Activated naive CD4-positive, alpha-beta T cell treated with anti-CD3 and anti-CD28 coated beads for 36 hours (primary cell): ENCODE measurements at places on chromosomes 16 and 17. TPM values are rescaled to one million over a fixed set of nuclear protein-coding genes. Genes with fewer than 3 reads are reported as not detected.

DNA sequence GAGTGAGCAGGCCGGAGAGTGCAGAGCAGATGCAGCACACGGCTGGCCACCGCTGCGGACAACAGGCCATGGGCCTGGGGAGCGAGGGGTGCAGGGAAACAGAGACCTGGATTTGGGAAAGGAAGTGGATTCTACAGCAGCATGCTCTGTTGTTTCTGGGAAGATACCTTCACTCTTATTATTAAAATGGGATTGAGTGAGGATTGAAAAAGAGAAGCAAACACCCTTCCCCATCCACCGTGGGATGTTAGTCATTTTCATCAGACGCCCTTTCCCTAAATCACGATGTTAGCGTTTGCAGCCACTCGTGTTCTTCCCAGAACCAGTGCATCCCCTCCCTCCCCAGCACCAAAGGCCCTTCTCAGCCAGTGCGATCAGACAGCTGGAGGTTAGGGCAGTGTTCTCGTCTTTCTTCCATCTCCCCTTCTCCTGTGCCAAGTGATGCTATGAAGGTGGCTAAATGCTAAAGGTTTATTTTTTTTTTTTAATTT, 196.5 kb upstream of the CHMP6 start:
- no peak for DNase-seq
- H3K4me3 ChIP-seq, result no peak overlapping the region

DNA sequence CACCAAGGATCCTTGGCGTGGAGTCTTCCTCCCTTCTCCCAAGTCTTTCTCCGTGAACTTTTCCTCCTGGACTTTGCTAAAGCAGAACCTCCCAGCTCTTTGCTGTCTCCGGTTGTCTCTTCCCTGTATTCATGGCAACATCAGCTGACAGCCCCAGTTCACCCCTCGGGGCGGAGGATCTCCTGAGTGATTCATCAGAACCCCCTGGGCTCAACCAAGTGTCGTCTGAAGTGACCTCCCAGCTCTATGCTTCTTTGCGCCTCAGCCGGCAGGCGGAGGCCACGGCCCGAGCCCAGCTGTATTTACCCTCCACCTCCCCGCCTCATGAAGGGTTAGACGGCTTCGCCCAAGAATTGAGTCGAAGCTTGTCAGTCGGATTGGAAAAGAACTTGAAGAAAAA, 943 bp downstream of the CNTROB start:
- H3K27me3 ChIP-seq, result no peaks in the 10 kb centered on the region
- peak overlapping the region; percentile 87 for H3K27ac ChIP-seq
- peak; percentile 43 for DNase-seq
- H3K4me1 ChIP-seq, result peaks cover 38% of the 10 kb centered on the region

Gene MFSD6L
- not detected for total RNA-seq

GRCh38 chr17:1928976-1929375, 96.2 kb downstream of the RTN4RL1 start:
- H3K36me3 ChIP-seq, result no peaks in the 10 kb centered on the region
- no peak for DNase-seq
- H3K27ac ChIP-seq, result no peak overlapping the region
- H3K4me1 ChIP-seq, result no peaks in the 10 kb centered on the region

- DNase-seq, result peak; percentile 82
- peaks cover 8% of the 10 kb centered on the region for H3K4me1 ChIP-seq
- H3K27me3 ChIP-seq, result no peaks in the 10 kb centered on the region
These were observed 21.5 kb downstream of the GPR179 start for GRCh38 chr17:38322156-38322779.

Gene LYRM1
- 20.4 TPM for total RNA-seq

DNA sequence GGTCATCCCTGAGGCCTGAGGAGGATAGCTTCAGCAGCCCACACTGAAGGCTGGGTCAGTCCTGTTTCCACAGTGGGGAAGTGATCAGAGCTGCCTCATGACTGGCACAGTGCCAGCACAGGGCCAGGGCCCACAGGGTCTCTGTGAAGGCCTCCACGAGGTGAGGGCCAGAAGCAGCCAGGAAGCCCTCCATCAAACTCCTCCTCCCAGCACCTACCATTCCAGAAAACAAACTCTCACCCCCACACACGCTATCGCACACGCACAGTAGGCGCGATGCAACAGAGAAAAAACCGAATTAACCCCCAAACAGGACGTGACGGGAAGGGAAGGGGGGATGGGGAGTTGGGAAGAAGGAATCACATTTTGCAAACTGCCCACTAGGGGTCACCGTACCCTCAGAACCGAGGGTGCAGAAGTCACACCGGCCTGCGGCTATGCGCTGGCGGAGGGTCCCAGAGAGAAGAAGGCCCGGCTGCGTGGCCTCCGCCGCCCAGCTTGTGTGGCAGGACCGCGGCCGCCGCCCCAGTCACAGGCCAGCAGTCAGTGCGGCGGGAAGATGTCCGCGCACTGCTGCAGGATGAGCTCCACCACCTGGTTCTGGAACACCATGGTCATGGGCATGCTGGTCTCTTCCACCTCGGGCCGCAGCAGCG, 37.6 kb downstream of the ARHGAP27 start:
- H3K36me3 ChIP-seq, result peaks cover 11% of the 10 kb centered on the region
- H3K4me1 ChIP-seq, result no peaks in the 10 kb centered on the region
- peak; percentile 64 for DNase-seq

GRCh38 chr17:8563981-8564602, 66.4 kb downstream of the MYH10 start:
- no peaks in the 10 kb centered on the region for H3K27me3 ChIP-seq
- no peaks in the 10 kb centered on the region for H3K4me1 ChIP-seq
- no peak for DNase-seq
- H3K27ac ChIP-seq, result no peak overlapping the region
- H3K4me3 ChIP-seq, result no peak overlapping the region

DNA sequence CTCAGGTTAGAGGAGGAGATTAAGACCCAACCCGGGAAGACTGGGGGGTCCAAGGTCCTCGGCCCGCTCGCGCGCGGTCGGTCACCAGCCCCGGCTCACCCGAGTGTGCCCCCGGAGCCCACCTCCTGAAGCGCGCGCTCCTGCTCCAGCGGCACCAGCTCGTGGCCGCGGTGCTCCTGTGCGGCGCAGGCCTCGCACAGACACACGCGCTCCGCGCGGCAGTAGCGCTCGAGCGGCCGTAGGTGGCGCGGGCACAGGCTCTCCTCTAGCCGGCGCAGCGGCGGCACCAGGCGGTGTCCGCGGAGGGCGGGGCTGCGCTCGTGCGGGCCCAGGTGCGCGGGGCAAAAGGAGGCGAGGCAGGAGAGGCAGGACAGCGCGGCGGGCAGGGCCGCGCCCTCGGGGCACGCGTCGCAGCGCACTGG, 618 bp downstream of the TRIM47 start:
- H3K4me1 ChIP-seq, result peaks cover 32% of the 10 kb centered on the region
- H3K27me3 ChIP-seq, result peaks cover 3% of the 10 kb centered on the region
- H3K4me3 ChIP-seq, result peak overlapping the region; percentile 93
- H3K36me3 ChIP-seq, result peaks cover 5% of the 10 kb centered on the region
- peak overlapping the region; percentile 83 for H3K27ac ChIP-seq

DNA sequence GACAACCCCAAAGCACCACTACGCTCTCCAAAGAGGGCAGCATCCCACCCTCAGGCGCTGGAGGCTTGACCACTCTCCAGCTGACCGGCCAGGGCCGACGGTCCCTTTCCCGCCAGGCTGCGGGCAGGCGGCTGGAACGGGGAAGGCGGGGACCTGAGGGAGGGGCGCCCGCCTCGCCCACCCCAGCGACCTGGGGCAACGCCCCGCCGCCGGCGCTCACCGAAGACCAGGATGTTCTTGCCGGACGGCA, 431 bp downstream of the DYNC1LI2 start:
- peaks cover 36% of the 10 kb centered on the region for H3K4me1 ChIP-seq
- H3K27ac ChIP-seq, result peak overlapping the region; percentile 69
- DNase-seq, result no peak
- H3K4me3 ChIP-seq, result peak overlapping the region; percentile 88

Gene ZP2
- not detected for total RNA-seq

DNA sequence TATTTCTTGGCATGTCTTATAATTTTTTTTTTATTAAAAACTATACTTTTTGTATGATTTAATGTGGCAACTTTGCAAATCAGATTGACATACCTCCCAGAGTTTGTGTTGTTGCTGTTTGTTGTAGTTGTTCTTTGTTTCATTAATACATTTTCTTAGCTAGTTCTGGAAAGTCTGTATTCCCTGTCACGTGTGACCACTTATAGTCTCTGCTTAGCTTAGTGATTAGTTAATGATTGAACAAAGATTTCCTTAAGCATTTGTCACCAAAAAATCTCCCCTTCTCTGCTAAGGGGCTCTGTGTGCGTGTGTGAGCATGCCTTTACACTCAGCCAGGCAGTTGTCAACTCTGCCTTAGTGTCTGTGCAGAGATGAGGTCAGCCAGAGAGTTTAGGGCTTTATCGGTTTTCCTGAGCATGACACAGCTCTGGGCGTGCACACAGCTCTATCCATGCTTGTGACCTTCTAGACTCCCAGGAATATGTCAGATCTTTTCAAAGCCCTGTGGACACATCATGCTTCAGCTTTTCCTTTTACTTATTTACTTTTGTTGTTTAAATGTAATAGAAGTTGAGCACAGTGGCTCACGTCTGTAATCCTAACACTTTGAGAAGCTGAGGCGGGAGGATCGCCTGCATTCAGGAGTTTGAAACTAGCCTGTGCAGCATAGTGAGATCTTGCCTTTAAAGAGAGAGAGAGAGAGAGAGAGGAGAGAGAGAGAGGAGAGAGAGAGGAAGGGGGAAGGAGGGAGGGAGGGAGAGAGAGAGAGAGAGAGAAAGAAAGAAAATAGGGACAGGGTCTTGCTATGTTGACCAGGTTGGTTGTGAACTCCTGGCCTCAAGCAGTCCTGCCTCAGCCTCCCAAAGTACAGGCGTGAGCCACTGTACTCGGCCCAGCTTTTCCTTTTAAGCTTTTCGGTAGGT, 21.9 kb downstream of the DNAI2 start:
- no peak overlapping the region for H3K27ac ChIP-seq
- no peak overlapping the region for H3K4me3 ChIP-seq
- no peaks in the 10 kb centered on the region for H3K36me3 ChIP-seq
- DNase-seq, result no peak

DNA sequence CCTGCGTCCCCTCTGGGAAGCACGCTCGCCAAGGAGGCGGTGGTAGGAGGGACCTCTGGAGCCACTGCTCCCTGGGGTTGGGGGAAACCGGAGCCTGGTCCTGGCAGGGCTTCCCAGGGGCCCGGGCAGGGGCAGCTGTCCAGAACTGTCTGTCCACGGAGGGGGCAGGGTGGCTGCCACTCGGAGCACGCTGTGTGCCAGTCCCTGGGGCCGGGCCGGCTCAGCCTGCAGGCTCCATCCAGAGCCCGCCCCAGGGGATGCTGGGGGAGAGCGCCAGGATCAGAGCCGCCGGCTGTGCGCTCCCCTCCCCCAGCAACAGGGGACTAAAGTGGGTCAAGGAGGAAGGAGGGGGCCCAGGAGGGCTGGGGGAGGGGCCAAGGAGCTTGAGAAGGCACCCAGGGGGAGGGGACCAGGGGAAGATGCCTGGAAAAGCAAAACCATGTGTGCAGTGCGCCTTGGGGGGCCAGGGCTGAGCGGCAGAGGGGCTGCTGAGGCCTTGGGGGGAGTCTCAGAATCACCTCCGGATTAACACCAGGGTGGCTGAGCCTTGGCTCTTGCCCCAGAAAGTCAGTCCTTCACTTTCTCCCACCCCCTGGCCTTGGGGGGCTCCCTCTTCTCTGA, 21.3 kb downstream of the ZNF423 start:
- no peak overlapping the region for H3K27ac ChIP-seq
- DNase-seq, result no peak
- H3K4me1 ChIP-seq, result no peaks in the 10 kb centered on the region
- no peak overlapping the region for H3K4me3 ChIP-seq
- no peaks in the 10 kb centered on the region for H3K36me3 ChIP-seq

- no peaks in the 10 kb centered on the region for H3K27me3 ChIP-seq
- H3K36me3 ChIP-seq, result peaks cover 44% of the 10 kb centered on the region
- H3K27ac ChIP-seq, result no peak overlapping the region
- DNase-seq, result no peak
These were observed 43.7 kb downstream of the COTL1 start for GRCh38 chr16:84574191-84574590.

GRCh38 chr16:89759746-89760340, 38.5 kb downstream of the ZNF276 start:
- DNase-seq, result no peak
- H3K4me3 ChIP-seq, result no peak overlapping the region
- H3K4me1 ChIP-seq, result peaks cover 32% of the 10 kb centered on the region
- no peaks in the 10 kb centered on the region for H3K27me3 ChIP-seq
- no peak overlapping the region for H3K27ac ChIP-seq

Gene GDPD1
- 2.2 TPM for total RNA-seq

GRCh38 chr16:56353054-56353921, 72.1 kb downstream of the AMFR start:
- no peaks in the 10 kb centered on the region for H3K27me3 ChIP-seq
- H3K27ac ChIP-seq, result no peak overlapping the region
- DNase-seq, result peak; percentile 2
- peaks cover 17% of the 10 kb centered on the region for H3K4me1 ChIP-seq

DNA sequence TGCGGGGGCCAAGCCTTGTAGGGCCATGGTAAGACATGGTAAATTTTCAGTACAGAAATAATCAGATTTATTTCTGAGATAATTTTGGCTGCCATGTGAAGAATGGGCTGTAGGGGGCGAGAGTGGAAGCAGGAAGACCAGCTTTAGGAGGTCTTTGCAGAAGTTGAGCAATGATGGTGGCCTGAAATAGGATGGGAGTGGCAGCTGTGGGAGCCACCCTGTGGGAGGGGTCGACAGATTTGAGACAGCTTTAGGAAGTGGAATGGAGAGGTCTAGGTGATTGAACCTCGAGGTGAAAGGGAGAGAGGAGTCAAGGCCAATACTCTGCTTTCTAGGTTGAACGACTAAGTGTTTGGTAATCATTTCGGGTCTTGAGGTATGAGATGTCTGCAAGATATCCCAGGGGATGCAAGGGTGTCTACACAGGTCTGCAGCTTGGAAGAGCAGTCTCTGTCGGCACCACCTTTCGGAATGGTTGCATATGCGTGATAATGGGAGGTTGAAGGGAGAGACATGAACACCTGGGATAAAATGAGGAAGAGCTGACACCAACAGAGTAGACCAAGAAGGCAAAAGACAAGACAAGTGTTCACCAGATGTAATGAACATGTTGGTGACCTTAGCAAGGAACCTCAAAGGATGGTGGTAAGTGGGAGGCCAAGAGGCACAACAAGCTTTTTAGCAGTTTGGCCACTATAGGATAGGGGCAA, 4.2 kb upstream of the ATXN7L3 start:
- H3K27me3 ChIP-seq, result no peaks in the 10 kb centered on the region
- no peak overlapping the region for H3K4me3 ChIP-seq
- peaks cover 22% of the 10 kb centered on the region for H3K36me3 ChIP-seq
- H3K27ac ChIP-seq, result peak overlapping the region; percentile 74
- DNase-seq, result peak; percentile 78

DNA sequence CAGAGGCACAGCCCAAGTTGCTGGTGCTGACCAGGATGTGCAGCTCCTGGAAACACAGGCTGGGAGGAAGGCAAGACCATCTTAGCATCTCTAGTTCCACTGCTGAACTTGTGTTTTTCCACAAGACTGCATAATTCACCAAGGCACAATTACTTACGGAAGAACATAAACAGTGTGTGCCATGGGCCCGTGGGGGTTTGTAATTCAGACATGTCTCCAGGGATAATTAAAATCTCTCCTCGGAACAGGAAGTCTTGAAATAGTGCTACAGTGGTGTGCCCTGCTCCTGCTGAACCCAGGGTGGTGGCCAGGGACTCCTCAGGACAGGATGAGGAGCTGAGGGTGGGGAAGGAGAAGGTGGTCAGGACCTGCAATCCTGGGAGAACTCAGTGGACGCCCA, 188.2 kb downstream of the CCT6B start:
- no peaks in the 10 kb centered on the region for H3K36me3 ChIP-seq
- H3K4me3 ChIP-seq, result no peak overlapping the region
- no peaks in the 10 kb centered on the region for H3K4me1 ChIP-seq
- H3K27me3 ChIP-seq, result peaks cover 4% of the 10 kb centered on the region
